ENCODE measurements at places on chromosomes 11 and 22.

GRCh38 chr22:45528046-45528445, 25.4 kb downstream of the FBLN1 start:
- DNase-seq: no peak

DNA sequence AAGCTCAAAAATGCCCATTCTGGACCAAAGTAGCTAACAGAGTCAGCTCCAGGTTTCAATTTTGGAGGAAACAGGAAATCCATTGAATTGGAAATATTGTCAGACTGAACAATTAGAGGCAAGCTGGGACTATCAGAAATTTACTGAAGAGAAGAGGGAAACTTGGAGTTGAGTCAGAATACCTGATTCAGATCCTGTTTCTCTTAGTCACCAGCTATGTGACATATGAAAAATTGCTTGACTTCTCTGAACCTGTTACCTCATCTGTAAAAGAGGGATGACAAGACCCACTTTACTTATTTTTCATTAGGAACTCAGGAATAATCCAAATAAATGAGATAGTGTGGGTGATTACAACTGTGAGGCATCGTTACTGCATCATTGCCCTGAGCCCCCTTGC, 148.9 kb upstream of the CADM1 start:
- no peak for DNase-seq

DNA sequence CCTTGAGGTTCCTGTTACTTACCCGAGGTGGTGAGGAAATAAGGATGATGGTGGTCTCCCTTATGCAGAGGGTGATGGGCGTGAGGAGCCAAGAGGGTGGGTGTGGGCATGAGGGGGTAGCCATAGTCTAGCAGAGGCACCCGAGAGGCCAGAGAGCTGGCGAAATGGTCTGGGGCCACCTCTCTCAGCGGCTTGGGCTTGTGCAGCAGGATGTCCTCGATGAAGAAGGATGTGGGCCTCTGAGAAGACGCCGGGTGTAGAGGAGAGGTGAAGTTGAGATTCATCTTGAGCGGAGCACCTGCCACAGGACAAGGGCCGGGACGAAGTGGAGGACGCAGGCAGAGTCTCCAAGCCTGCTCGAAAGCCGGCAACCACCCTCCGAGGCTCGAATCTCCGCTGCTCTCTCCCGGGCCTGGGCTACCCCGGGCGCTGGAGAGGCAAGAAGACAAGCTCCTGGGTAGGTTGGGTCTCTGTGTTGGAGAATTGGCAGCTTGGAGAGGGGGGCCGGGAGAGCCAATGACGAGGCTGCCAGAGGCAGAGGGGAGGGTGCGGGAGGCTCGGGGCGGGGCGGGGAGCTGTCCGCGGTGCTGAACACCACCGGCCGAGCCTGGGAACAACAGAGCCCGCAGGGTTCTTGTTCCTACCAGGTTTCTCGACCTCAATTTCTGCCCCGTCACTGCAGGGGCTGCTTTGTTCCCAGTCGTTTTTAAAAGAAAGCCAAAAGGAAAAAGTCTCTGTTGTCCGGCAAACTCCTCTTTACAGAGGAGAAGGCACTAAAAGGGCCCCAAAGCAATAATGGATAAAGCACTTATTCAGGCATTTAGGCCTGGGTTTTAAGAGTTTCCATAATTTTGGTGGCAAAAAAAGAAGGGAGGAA, at the start of gene BSX:
Gene BSX, minus strand, starts transcription at position 447 of the 877 bp plus-strand sequence. Its CDS starts 163 bp downstream, at position 284.
- DNase-seq: no peak

- DNase-seq: no peak
Observed at GRCh38 chr22:35638410-35638809, 9.8 kb upstream of the APOL6 start.

DNA sequence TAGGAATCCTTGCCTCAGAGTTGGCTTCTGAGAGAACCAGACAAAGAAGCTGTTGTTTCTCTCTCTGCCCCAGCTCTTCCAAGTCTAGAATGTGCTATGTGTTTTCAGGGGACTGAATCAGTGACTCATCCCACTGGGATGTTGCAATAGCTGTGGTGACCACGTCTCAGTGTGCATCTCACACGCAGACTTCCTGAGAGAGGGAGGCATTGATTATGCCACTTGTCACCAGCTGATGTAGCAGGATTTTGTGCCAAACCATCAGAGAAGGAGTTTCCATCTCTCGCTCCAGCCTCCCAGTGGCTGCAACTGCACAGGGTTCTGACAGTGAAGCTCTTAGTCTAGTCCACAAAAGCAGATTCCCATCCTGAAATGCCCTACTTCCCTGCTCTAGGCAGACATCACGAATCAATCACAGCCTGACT, 455.8 kb downstream of the MIAT start:
- DNase-seq: no peak

DNA sequence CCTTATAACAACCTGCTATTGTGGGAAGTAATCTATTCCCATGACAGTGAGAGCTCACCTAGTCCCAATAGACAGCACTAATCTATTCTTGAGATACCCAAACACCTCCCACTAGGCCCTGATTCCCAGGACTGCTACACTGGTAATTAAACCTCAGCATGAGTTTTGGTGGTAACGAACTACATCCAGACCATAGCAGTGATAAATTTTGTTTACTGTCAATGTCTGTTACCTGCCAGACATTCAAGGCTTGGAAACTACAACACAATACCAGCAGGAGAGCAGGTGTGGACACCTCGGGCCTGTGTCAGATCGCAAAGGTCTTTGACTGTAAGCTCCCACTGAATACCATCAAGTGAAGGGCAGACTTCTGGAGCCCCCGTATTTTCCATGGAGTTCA, 187.1 kb downstream of the ARHGAP42 start:
- DNase-seq: no peak

- no peak for DNase-seq
Observed at GRCh38 chr11:66133216-66133775, 63.2 kb downstream of the PACS1 start.

DNA sequence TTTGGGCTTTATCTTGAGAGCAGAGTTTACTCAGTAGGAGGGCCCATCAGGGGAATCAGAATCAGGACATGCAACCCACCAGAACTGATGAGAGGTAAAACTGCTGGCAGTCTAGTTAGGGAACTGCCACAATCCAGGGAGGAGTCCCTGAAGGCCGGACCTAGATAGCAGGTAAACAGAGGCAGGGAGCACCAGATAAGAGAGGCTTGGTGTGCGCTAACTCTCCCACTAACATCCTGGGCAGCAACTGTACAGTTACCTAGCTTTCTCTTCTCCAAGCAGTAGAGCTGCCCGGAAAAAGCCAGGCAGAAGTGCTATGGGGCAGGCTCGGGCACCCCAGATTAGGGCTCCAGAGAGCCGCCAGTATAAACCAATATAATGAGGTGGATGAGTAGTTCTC, 865 bp upstream of the AMOTL1 start:
- DNase-seq: no peak

GRCh38 chr11:61193596-61193995, 9.7 kb upstream of the PGA3 start:
- no peak for DNase-seq

- DNase-seq: no peak
Observed at GRCh38 chr22:33014621-33015020, 43.6 kb downstream of the SYN3 start.

DNA sequence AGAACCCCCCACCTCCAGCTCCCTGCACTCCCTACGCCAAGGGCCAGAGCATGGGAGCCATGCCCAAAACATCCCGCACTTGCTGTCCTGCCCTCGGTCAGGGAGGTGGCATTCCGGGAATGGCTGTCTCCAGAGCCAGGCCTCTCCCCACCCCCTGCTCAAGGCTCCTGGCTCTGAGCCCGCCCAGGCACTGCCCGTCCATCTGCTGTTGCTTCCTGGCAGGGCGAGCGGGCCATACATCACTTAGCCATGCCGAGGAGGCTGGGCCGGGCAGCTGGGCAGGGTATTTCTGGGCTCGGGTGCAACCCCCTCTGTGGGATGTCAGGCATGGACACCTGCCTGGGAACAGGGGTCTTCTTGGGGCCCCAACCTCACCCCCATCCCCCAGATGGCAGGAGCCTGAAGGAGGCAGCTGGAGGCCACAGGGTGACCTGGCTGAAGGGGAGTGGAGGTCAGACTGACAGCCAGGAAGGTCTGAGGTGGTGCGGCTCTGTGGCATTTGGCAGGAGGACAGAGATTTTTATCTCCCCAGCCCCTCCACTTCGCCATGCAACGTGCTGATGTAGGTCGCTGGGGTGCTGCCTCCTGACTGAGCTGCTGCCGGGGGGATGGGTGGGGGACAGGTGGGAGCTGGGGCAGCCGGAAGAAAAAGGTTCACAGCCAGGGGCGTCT, 8.7 kb upstream of the CABP7 start:
- no peak for DNase-seq

DNA sequence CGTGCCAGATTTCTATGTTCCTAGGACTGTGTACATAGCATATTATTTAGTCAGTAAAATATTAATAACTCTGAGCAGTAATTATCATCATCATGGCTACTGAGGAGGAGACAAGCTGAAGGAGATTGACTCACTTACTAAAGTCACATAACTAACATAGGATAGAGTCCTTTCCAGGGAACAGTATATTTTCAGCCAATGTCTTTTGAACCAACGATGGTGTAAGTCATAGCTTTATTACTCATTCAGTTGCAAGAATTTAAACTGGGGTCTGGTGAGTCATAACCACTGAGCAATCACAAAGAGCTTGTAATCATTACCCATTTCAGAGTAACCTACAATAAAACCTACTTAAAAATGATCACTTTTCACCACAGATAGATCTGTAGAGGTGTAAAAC, 1564.8 kb upstream of the TENM4 start:
- DNase-seq: no peak

DNA sequence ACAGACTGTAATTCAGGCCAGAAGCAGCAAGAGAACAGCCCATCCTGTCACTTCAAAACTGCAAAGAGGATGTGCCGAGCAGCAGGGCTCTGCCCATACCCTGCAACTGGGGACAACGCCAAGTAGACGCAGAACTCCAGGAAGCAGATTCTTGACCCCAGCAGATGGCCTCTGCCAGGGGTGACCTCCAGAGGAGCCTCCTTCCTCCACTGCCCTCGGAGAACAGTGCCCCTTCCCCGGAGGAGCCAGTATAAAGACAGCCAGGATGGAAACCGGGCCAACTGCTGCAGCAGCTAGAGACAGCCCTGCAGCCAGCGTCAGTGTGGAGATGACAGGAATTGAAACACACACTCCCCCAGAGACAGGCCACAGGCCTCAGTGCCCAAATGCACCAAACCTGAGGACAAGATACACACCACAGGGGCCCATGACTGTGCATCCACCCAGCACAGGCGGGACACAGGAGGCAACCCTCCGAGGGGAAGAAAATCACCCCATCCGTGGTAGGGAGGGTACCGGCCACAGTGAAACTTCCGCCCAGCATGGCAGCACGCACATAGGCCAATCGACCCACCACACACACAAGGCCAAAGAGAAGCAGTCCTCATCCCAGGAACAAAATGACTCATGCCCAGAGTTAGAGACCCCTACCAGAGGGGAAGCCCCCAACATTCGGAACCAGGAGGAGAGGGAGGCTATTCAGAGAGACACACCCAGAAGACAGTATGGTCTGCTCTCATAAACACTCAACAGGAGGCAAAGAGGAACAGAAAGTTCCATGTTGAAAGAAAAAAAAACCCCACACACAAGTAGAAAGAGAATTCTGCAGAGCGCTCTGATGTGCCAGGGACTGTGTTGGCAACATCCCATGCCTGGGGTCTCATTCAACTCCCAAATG, 5.6 kb downstream of the AHNAK start:
- no peak for DNase-seq

DNA sequence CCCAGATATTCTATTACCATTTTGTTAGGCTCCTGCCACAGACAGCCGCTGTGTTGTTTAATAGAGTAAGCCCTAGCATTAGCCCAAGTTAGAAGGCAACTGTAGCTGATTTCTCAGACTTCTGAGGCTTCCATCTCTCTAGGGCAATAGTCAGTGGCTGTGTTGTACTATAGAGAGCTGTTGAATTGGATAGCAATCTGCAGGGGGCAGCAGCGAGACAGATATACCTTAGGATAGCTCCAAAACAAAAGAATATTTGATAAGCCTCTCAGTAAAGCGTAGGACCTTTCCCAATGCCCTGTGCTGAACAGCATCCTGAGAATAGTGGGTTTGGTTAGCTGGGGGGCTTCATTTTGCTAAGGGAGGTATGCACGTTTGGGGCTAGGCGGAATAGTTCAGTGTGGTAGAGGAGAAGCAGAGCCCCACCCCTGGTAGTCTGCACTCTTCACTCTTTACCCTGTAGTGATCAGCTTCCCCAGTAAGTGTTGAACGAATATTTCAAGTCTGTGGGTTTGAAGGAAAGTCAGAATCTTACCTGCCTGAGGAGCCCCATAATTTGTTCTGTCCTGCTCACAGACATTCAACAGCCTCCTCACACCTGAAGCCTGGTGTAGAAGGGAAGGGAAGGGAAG, 515.1 kb downstream of the INSC start:
- no peak for DNase-seq

DNA sequence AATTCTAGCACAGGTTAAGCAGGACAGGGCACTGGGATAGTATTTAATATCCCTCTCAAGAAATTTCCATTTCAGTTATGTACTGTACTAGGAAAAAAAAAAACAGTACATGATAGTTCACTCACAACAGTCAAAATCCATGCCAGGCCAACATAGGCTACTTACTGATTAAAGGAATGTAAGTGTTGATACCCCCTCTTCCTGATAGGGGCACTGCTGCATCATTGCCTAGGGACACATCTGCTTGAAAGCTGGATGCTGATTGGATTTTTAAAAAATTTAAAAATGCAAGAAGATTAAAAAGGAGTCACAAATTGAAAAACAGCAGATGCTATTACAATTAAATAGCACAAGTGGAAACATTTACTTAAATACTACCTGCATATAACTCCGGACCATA, 43.4 kb downstream of the APOL5 start:
- DNase-seq: no peak

DNA sequence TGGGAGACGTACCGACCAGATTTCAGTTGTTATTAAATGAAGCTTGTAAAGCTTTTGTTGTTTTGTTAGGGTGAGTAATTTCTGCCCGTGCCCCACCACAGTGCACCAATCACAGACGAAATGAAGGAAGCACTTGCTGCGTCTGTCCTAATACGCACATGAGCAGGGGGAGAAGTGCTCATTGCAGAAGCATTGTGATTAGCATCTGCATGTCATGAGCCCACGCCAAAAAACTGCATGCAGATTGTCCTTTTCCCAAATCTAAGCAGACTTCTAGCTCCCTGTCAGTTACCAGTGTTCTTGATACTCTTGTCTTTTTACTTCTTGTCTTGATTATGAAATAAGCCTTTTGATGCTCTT, 15.5 kb downstream of the RBX1 start:
- no peak for DNase-seq

DNA sequence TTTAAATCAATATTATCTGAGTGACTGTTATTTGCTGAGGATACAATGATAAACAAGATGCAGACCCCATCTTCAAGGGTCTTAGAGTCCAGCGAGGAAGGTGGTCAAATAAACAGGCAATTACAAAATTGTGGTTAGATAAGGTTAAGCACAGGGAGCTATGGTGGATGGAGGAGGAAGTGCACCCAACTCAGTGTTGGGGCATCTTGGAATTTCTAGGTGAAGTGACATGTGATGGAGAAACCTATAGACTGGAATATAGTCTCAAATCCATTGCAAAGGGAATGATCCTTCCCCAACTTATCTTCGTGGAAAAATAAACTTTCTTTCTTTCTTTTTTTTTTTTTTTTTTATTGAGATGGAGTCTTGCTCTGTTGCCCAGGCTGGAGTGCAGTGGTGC, 3.4 kb upstream of the PTPRJ start:
- no peak for DNase-seq

- DNase-seq: peak; percentile 35
Observed at GRCh38 chr11:62171261-62171723, 18.7 kb upstream of the SCGB1D1 start.
